ENCODE measurements at places on chromosomes 2 and 18. TPM values are rescaled to one million over a fixed set of nuclear protein-coding genes. Genes with fewer than 3 reads are reported as not detected.

GRCh38 chr2:122150524-122151280 lies 395.3 kb downstream of the TSN start:
- no peaks in the 10 kb centered on the region for H3K4me1 ChIP-seq
- H3K27me3 ChIP-seq = no peaks in the 10 kb centered on the region
- no peak for DNase-seq

The PSMA8 gene
- 1.7 TPM for total RNA-seq

DNA sequence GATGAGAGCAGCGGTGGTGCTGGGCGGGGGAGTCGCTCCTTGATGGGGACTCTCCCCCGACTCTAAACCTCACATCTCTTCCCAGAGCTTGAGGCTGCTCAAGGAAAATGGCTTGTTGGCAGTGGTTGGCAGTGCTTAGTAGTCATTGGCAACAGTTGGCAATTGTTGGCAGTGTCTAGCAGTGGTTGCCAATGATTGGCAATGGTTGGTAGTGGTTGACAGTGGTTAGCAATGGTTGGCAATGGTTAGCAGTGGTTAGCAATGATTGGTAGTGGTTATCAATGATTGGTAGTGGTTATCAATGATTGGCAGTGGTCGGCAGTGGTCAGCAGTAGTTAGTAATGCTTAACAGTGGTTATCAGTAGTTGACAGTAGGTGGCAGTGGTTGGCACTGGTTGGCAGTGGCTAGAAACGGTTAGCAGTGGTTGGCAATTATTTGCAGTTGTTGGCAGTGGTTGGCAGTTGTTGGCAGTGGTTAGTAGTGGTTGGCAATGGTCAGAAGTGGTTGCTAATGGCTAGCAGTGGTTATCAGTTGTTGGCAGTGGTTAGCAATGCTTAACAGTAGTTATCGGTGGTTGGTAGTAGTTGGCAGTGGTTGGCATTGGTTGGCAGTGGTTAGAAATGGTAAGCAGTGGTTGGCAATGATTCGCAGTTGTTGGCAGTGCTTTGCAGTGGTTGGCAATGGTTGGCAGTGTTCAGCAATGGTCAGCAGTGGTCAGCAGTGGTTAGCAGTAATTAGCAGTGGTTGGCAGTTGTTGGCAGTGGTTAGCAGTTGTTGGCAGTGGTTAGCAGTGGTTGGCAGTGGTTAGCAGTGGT lies 85.4 kb upstream of the OTOS start:
- no peak overlapping the region for H3K4me3 ChIP-seq
- H3K27me3 ChIP-seq = peaks cover 77% of the 10 kb centered on the region
- DNase-seq = no peak
- no peak overlapping the region for H3K27ac ChIP-seq

The ONECUT2 gene
- total RNA-seq = not detected

Measured in naive thymus-derived CD8-positive, alpha-beta T cell (primary cell).